ENCODE measurements at places on chromosomes 6 and 20. TPM values are rescaled to one million over a fixed set of nuclear protein-coding genes. Genes with fewer than 3 reads are reported as not detected.

The ZNF334 gene
- total RNA-seq, result 1.6 TPM

The MRPS18B gene
- total RNA-seq, result 33.7 TPM

The RIPOR2 gene
- not detected for total RNA-seq

The VGLL2 gene
- total RNA-seq, result not detected

The ATXN1 gene
- 33.0 TPM for total RNA-seq

The PFDN6 gene
- total RNA-seq, result 63.5 TPM

The CDH4 gene
- total RNA-seq, result 0.81 TPM

The SYNE1 gene
- 52.3 TPM for total RNA-seq

The SAMD5 gene
- 4.6 TPM for total RNA-seq

DNA sequence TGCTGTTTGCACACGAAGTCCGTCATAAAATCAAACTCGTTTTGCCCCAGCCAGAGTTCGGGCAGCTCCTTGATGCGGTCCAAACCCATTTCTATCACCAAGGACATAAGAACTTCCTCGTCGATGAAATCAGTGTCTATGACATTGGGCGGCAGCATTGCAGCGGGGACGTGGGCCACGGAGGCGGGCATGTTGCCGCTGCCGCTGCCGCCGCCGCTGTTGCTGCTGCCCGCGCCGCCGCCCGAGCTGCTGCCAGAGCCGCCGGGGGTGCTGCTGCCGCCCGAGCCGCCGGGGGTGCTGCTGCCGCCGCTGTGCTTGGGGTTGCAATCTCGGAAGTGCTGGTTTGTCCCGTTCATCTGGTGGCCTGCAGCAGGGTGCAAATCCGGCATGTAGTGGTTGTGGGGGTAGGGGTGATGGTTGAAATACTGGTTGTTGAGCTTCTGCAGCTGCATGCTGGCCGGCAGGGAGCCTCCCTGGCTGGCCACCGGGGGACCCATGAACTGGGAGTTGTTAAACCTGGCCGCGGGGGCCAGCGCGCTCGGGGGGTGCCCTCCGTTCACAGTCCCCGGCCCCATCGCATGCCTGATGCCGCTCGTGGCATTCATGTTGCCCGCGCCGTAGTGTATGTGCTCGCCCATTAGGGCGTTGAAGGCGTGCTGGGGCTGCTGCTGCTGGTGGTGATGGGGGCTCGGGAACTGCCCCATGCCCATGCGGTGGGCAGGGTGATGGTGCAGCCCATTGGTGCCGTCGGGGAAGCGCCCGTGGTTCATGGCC is 1.1 kb downstream of the CITED2 start:
- H3K4me1 ChIP-seq, result peaks cover 41% of the 10 kb centered on the region
- peak; percentile 61 for DNase-seq
- no peaks in the 10 kb centered on the region for H3K27me3 ChIP-seq

GRCh38 chr6:5525209-5525608 is 263.9 kb downstream of the FARS2 start:
- H3K4me3 ChIP-seq, result no peak overlapping the region
- peak; percentile 7 for DNase-seq
- no peaks in the 10 kb centered on the region for H3K27me3 ChIP-seq
- H3K36me3 ChIP-seq, result no peaks in the 10 kb centered on the region
- no peak overlapping the region for H3K27ac ChIP-seq
- no peaks in the 10 kb centered on the region for H3K4me1 ChIP-seq

GRCh38 chr20:42093542-42094440 is 475.6 kb upstream of the CHD6 start:
- no peak overlapping the region for H3K27ac ChIP-seq
- H3K4me3 ChIP-seq, result no peak overlapping the region
- no peak for DNase-seq
- H3K27me3 ChIP-seq, result no peaks in the 10 kb centered on the region
- H3K36me3 ChIP-seq, result no peaks in the 10 kb centered on the region
- no peaks in the 10 kb centered on the region for H3K4me1 ChIP-seq

GRCh38 chr6:34585512-34586061 is 29.5 kb upstream of the SPDEF start:
- H3K27ac ChIP-seq, result no peak overlapping the region
- H3K4me3 ChIP-seq, result no peak overlapping the region
- no peak for DNase-seq
- no peaks in the 10 kb centered on the region for H3K4me1 ChIP-seq

- no peak overlapping the region for H3K4me3 ChIP-seq
- no peaks in the 10 kb centered on the region for H3K36me3 ChIP-seq
- DNase-seq, result no peak
- peaks cover 69% of the 10 kb centered on the region for H3K4me1 ChIP-seq
These were observed 22.4 kb downstream of the SASH1 start for GRCh38 chr6:148365041-148365440.

- no peaks in the 10 kb centered on the region for H3K36me3 ChIP-seq
- no peaks in the 10 kb centered on the region for H3K27me3 ChIP-seq
- no peak for DNase-seq
- no peak overlapping the region for H3K4me3 ChIP-seq
- H3K4me1 ChIP-seq, result peaks cover 5% of the 10 kb centered on the region
These were observed 422.6 kb downstream of the HTR1B start for GRCh38 chr6:77040568-77041195.

DNA sequence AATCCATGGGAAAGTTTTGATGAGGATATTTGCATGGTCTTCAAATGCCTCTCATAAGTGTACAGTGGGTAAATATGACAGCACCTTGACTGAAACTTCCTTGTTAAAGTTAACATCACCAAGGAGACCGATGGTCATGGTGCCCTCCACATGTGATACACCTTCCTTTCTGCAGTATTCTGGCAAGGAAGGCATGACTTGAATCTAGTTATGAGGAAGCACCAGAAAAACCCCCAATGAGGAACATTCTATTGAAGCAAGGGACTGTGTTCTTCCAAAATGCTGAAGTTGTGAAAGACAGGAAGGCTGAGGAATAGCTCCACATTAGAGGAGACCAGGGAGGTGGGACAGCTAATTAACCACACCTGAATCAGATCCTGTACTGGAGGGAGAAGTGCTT is 118.3 kb downstream of the SLC24A3 start:
- H3K4me1 ChIP-seq, result no peaks in the 10 kb centered on the region
- no peak for DNase-seq
- H3K4me3 ChIP-seq, result no peak overlapping the region
- no peaks in the 10 kb centered on the region for H3K27me3 ChIP-seq

- no peak for DNase-seq
- peak overlapping the region; percentile 2 for H3K4me3 ChIP-seq
- H3K27me3 ChIP-seq, result no peaks in the 10 kb centered on the region
These were observed 642 bp downstream of the EEF1A2 start for GRCh38 chr20:63497946-63498935.

GRCh38 chr6:112205427-112206109 is 48.8 kb downstream of the LAMA4 start:
- H3K36me3 ChIP-seq, result peaks cover 40% of the 10 kb centered on the region
- H3K4me1 ChIP-seq, result peaks cover 77% of the 10 kb centered on the region
- no peak overlapping the region for H3K4me3 ChIP-seq
- peak; percentile 86 for DNase-seq
- H3K27me3 ChIP-seq, result no peaks in the 10 kb centered on the region
- peak overlapping the region; percentile 87 for H3K27ac ChIP-seq

Data from endothelial cell of umbilical vein (primary cell).